ENCODE measurements at places on chromosomes 16 and 17.

DNA sequence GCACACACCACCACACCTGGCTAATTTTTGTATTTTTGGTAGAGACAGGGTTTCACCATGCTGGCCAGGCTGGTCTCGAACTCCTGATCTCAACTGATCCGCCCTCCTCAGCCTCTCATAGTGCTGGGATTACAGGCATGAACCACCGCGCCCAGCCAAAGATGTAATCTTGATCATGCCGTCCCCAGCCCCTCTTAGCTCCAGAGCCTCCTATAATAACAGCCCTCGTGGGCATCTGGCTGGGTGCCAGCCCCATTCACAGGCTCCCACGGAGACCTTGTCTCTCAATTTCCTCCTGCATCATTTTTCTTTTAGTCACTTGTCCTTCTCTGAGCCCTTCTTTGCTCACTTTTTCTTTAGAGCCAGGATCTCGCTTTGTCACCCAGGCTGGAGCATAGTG, 94.2 kb downstream of the KATNIP start:
- no peak overlapping the region for H3K4me3 ChIP-seq
- H3K27me3 ChIP-seq: no peaks in the 10 kb centered on the region
- no peaks in the 10 kb centered on the region for H3K36me3 ChIP-seq
- no peak for DNase-seq
- H3K27ac ChIP-seq: no peak overlapping the region

DNA sequence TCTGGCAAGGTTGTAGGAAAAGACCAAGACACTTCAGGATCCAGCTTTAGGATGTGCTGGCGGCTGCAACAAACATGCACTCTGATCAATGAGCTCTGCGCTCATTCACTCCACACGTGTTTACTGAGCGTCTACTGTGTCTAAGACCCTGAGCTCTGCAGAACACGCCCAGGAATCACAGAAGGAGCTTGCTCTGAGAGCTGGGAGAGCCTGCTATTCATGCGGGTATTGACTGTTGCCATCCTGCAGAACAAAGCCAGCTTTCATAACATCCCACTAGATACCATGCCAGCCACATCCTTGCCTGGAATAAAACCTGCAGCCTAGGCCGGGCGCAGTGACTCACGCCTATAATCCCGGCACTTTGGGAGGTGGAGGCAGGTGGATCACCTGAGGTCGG, 44.1 kb downstream of the NXN start:
- no peak for DNase-seq
- no peak overlapping the region for H3K4me3 ChIP-seq
- H3K36me3 ChIP-seq: no peaks in the 10 kb centered on the region
- H3K27me3 ChIP-seq: no peaks in the 10 kb centered on the region
- H3K27ac ChIP-seq: no peak overlapping the region

- H3K4me1 ChIP-seq: no peaks in the 10 kb centered on the region
- no peak overlapping the region for H3K27ac ChIP-seq
- H3K27me3 ChIP-seq: no peaks in the 10 kb centered on the region
- no peak for DNase-seq
- peaks cover 6% of the 10 kb centered on the region for H3K36me3 ChIP-seq
- H3K4me3 ChIP-seq: no peak overlapping the region
These were observed 21.0 kb downstream of the SNN start for GRCh38 chr16:11689031-11689840.

DNA sequence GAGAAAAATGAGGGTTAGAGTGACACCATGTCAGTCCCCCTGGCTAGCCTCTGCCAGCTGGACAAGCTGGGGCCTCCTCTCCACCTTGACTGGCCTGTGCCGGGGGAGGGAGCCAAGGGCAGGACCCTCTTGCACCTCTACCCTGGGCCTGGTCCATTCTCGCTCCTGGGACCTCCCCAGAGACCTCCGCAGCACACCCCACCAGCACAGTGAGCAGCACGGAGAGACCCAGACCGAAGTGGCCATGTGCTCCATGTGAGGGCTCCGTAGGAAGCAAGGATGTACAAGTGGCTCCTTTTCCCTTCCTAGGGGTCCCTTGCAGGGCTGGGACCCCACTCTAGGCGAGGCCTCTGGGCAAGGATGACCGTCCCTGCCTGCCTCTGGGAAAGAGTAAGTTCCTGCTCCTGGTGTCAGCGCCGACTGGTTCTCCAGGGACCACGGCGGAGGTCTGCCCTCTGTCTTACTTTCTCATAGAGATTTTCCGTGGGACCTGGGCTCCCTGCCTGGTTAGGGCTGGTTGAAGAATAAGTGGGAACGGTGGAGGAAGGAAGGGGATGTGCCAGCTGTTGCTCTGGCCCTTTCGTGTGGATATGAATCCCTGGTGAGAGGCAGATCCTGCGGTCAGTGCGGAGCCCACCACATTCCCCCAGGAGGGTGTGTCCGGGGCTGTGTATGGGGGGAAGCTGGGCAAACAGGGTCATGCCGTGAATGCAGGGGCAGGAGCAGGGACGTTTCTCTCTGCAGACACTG, 124.2 kb downstream of the METRNL start:
- no peaks in the 10 kb centered on the region for H3K4me1 ChIP-seq
- no peak overlapping the region for H3K4me3 ChIP-seq
- H3K36me3 ChIP-seq: no peaks in the 10 kb centered on the region
- no peak for DNase-seq
- H3K27me3 ChIP-seq: no peaks in the 10 kb centered on the region
- H3K27ac ChIP-seq: no peak overlapping the region

- no peak for DNase-seq
- H3K4me3 ChIP-seq: no peak overlapping the region
- H3K36me3 ChIP-seq: no peaks in the 10 kb centered on the region
- no peak overlapping the region for H3K27ac ChIP-seq
- no peaks in the 10 kb centered on the region for H3K27me3 ChIP-seq
These were observed 59.2 kb downstream of the CYB5B start for GRCh38 chr16:69483611-69484010.

DNA sequence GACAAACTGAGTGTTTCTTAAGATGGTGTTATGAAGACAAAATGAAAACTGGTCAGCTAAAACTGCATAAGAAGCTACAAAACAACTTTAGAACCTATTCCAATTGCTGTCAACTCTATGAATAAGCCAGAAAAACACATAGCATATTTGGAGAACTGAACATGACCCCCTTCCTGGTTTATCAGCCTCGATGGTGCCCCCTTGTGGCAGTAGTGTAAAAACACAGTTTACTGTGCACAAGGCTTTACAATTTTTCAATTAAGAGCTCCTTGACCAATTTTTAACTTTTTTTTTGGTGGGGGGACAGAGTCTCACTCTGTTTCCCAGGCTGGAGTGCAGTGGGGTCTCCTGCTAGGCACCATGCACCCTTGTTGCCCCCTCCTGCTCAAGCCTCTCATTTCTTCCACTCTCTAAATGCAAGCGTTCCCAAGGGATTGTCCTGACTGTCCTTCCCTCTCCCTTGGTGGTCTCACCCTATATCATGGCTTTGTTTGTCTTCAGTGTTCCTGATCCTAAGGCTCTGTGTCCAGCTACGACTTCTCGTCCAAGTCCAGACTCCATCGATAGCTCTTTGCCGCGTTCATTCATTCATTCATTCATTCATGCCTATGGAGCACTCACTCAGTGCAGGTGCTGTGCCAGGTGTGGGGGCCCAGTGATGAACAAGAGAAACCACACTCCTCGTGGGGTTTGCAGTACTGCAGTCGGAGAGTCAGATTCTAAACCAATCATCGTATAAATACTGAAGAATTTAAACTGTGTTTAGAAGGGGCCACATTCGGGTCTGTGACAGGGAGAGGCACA, 7.5 kb downstream of the EIF1 start:
- no peaks in the 10 kb centered on the region for H3K4me1 ChIP-seq
- no peak overlapping the region for H3K27ac ChIP-seq
- peaks cover 32% of the 10 kb centered on the region for H3K36me3 ChIP-seq
- no peaks in the 10 kb centered on the region for H3K27me3 ChIP-seq
- peak; percentile 66 for DNase-seq
- no peak overlapping the region for H3K4me3 ChIP-seq

DNA sequence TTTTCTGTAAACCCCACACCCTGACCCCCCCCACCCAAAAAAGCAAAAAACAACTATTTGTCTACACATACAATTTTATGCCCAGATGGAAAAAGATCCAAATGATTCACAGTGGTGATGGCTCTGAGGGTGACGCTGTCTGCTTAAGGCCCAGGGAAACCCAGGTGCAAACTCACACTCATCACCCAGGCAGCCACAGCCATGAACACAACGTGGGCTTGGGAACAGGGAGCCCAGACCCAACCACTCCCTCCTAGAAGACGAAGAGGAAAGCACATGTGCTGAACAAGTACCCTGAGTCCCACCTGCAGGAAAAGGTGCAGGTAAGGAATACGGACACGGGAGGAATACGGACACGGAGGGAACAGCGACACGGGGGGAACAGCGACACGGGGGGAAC, 5.4 kb downstream of the HBQ1 start:
- H3K4me1 ChIP-seq: peaks cover 5% of the 10 kb centered on the region
- no peak overlapping the region for H3K27ac ChIP-seq
- no peak overlapping the region for H3K4me3 ChIP-seq

Measured in H1 (cell line).